ENCODE measurements at places on chromosomes 16 and 17.

DNA sequence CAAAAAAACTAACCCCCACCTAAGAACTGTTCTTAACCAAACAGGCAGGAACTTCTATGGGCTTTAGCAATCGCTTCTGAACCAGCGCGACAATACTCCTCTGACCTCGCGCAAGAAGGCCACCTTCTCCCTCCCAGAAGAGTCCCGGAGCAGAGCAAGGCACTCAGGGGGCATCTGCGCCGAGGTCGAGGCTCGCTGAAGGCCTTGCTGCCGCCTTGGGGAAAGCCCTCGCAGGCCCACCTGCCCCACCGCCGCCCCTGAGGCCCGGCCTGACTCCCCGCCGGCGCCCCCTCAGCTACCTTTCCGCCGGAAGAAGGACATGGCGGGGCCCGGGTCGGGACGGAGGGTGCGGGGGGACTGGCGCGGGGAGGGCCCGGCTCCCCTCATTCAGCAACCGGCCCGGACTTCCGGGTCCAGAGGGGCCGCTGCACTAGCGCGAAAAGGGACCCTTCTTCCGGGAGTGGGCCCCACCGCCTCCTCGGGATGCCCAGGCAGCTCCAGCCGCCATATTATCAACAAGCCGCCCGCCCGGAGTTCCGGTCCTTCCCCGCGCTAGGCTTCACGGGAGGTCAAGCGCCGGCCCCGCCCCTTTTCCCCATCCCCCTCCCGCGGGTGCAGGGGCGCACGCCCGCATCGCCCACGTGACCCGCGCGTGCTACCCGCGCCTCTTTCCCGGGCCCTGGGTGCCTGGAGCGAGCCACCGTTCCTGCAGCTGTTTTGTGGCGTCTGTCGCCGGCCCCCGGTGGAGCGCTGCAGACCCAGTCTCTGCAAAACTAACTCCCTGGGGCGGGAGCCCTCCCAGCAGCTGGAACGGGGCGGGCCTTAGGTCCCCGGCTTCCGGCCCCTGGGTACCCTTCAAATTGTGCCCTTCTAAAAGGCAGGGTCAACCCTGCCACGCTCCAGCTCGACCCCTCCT lies at the start of gene AKAP10:
Gene AKAP10 (minus strand): TSS at position 536 of the 916 bp plus-strand sequence. CDS start 149 bp downstream, at position 387.
- DNase-seq: peak; percentile 81

- DNase-seq: peak; percentile 9
Observed at GRCh38 chr17:60744355-60744966, 66.8 kb downstream of the BCAS3 start.

DNA sequence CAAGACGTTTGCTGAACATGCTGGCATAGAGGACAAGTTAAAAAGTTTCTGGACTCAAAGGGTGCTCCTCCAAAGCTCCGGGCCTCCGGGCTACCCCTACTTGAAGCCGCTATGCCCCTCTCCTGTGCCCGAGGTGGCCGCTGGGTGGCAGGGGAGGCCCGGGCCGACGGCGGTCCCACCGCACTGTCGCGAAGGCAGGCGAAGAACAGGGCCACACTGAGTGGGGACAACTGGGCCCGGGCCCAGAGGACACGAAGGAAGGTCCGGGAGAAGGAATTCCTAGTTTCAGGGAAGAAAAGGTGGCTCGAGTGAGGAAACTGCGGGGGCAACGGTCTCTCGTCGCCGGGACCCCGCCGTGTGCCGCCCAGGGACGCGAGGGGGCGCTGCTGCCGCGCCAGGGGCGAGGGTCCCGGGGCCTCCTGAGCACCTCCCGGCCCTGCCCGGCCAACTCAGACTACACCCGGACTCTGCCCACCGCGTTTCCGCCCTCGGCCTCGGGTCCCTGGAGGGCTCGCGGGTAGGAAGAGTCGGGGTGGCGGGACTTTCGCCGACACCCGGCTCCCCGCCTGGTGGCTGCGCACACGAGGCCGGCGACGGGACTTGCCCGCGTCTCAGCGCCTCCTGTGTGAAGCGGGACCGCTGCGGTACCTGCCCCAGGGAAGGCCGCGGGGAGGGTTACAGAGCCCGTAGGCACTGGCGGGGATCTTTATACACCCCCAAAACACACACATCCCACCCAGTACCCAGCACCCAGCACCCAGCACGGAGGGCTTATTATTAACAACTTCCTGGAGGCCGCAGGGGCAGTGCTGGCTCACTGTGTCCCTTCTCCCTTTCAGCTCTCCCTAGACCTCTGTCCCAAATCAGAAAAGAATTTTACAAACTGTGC lies 772 bp upstream of the CHCT1 start:
- peak; percentile 59 for DNase-seq

GRCh38 chr16:28902909-28903308 lies 22.1 kb downstream of the RABEP2 start:
- no peak for DNase-seq

GRCh38 chr16:27803775-27804549 lies 254.0 kb downstream of the KATNIP start:
- DNase-seq: no peak

DNA sequence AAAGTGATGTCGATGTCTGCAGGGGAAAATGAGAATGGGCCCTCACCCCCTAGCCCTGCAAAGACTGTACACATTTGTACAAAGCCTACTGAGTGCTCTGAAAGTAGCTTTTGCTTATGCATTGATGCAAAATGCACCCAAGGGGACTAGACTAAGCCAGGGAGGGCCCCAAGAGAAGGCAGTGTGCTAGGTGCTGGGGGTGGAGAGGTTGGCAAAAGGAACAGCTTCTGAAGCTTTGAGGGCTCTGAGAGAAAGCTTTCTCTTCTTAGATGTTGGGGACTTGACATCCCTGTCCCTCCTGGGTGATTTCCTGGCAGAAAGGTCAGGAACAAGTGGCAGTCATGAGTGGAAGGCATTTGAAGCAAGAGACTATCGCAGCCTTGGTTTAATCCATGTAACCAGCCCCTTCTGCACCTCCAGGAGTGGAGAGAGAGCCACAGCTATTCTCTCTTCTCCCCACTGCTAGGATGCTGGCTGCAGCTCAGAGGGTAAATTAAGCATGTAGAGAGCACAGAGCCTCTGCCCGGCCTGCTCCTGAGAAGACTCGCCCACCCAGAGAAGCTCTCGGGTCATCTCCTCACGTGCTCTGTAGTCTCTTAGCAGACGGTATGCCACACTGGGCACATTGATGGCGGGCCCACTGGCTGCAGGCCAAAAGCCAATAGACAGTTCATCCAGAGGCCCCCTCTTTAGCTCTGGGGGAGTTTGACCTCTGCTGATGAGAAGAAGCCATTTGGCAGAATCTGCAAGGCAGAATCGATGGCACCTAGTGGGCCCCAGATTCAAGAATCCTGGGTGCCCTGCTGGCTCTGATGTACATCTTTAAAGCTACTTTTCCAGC lies 221.4 kb downstream of the MSI2 start:
- DNase-seq: no peak

GRCh38 chr16:71373073-71373472 lies 14.6 kb downstream of the CALB2 start:
- peak; percentile 59 for DNase-seq
